ENCODE measurements at places on chromosomes 1 and 21.
A peak's percentile ranks its signal among the peaks of the same experiment; 100 is the strongest.

- DNase-seq = no peak
Measured at GRCh38 chr1:119687434-119688079, 24.2 kb upstream of the PHGDH start.

GRCh38 chr1:203052601-203053000 lies 26.3 kb downstream of the PPFIA4 start:
- no peak for DNase-seq

DNA sequence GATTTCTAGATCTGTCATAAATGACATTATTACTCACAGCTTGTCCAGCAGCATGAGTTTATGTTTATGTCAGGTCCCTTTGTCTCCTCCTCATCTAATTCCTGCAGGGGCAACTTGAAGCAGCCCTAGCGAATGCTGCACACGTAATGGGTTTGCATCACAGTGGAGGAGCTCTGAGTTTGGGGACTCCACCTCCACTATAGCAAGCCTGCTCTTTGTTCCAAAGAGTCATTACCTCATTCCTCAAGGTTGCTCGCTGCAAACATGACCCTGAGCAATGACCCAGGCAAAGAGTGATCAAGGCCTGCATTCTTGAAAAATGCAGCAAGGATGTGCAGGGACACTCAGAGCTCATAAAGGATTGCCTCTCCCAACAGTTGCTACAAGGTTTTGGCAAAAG lies 261.9 kb downstream of the HHIPL2 start:
- no peak for DNase-seq

- no peak for DNase-seq
Measured at GRCh38 chr1:235759336-235759735, 107.4 kb downstream of the LYST start.

DNA sequence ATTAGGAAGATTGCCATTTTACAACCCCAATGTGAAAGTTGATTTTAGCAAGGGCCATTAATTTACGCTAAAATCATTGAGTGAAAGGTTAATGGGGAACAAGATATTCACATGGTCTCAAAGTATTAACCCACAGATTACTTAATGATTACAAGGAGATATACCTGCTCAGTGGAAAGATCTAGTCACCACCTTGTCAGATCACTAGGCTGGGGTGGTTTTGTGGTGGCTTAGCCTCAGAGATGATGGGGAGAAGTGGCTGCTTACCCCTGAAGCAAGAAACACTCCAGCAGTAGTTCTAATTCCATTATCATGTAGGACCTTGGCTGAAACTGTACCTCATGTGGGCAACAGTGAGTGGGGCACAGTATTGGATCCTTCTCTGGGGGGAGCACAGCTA lies 20.1 kb upstream of the TRIM33 start:
- no peak for DNase-seq

GRCh38 chr1:200376528-200376927 lies 33.3 kb downstream of the ZNF281 start:
- DNase-seq = peak; percentile 96

DNA sequence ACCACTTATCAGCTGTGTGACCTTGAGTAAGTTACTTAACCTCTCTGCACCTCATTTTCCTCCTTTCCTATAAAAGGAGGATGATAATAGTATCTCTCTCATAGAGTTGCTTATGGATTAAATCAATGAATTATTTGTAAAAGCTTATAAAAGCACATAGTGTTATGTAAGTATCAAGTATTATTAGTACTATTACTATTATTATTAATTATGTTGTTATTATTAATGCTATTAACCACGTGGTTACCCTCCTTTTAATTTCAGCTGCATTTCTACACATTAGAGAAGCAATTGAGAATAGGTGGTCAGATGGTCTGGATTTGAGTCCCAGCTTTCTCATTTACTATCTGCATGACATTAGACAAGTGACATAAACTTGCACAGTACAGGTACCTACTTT lies 58.1 kb upstream of the WNT4 start:
- DNase-seq = no peak

- peak; percentile 39 for DNase-seq
Measured at GRCh38 chr1:230867903-230868735, at the start of gene C1orf198. Gene C1orf198 (minus strand): TSS chr1:230868521. CDS start chr1:230868512, 9 bp downstream.

DNA sequence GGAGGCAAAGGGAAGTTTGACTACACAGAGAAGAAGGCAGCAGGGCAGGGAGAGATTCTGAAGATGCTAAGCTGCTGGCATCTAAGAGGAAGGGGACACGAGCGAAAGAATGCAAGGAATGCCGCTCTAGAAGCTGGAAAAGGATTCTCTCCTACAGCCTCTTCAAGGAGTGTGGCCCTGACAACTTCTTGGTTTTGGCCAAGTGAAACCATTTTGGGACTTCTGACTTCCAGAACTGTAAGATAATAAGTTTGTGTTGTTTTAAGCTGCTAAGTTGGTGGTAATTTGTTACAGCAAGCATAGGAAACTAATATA lies 28.5 kb downstream of the MGST3 start:
- DNase-seq = no peak

DNA sequence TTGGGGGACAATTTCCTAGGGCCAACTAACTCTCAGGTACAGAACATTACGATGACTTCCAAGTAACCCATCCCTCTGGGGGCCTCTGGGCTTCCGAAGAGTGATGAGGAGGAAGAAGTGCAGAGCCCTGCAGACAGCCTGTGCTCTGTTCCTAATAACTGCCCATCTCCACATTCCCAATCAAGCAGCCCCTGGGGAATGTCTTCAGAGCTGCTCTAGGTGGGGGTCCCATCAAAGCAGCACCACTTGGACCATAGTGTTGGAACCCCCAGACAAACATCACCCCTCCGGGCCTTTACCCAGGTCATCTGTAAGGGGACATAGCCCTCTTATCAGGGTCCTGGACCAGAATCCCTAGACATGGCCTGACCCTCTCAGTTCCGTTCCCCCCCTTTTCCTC lies 357.3 kb downstream of the NPHP4 start:
- no peak for DNase-seq

DNA sequence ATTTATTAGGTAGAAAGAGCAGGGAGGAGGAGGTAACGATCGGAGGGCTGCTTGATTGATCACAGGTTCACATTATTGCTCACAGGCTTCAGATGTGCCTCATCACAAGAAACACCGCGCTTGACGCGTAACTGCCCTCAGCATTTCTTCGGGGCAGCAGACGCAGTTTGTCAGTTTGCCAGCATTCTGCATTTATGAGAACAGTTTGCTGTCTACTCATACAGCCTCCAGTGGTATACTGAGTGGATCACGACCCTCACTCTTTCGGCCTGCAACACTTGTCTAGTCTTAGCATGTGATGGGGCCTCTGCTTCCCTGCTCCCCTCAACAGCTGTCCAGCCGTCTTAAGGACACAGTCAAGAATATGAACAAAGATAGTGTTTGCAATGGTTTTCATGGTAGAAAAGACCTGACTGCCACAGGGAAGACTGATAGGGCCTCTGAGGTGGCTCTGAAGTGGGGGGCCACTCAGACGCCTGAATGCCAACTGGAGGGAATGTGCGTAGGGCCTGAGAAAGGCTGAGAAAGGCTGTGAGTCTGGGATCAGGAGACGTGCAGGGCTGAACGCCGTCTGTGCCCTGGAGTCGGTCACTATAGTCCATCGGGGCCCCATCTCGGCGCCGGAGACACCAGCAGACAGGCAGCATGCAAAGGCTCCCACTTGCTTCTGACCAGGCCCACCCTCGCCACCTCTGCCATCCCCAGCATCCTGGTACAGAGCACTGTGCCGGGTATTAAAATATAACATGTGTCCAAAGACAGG lies 45.0 kb downstream of the UBE2G2 start:
- DNase-seq = peak; percentile 29

DNA sequence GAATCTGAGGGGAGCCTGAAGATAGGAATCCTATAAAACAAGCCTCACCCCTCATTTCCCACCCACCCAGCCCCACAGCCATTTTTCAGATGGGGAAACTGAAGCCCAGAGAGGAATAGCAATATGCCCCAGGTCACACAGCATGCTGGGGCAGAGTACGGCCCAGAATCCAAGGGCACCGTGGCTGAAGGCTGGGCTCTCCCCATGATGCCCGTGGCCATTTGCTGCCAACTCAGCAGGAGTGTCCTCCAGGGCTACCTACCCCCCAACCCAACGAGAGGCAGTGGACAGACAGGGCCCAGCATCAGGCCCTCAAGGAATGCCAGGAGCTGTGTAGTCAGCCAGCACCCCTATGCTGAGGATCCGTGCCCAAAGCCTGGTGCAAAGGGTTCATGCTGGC lies 8.5 kb downstream of the COL16A1 start:
- no peak for DNase-seq

DNA sequence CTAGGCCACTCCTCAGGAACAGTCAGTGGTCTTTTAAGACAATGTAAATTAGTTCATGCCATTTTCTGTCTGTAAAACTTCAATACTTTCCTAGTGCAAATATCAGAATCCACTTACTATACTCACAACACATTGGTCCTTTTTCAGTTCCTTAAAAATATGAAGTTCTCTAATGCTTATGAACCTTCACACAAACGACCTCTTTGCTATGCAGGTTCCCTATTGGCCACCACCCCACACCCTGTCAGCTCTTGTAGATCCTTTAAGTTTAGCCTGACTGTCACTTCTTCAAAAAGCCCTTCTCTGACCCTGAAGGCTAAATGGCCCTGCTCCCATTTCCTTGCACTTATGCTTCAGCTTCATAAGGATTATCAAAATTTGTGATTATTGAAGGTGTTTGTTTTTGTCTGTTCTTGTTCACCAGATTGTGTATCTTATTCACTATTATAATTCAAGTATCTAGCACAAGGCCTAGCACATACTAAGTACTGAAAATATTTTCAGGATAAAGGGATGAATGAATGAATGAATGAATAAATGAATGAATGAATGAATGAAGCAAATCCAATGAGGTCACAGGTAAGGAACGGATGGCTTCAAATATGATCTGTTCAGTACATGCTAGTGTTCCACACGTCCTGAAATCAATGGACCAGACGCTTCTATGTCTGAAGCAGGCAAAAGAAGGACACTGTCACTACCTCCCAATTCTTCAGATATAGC lies 373.9 kb downstream of the VAV3 start:
- no peak for DNase-seq

- no peak for DNase-seq
Measured at GRCh38 chr1:58648842-58649241, 51.0 kb downstream of the MYSM1 start.

- DNase-seq = no peak
Measured at GRCh38 chr1:233655301-233655740, 41.4 kb downstream of the KCNK1 start.

- DNase-seq = no peak
Measured at GRCh38 chr1:83828456-83828855, 170.5 kb downstream of the TTLL7 start.

- no peak for DNase-seq
Measured at GRCh38 chr1:36900128-36900527, 134.2 kb downstream of the GRIK3 start.

DNA sequence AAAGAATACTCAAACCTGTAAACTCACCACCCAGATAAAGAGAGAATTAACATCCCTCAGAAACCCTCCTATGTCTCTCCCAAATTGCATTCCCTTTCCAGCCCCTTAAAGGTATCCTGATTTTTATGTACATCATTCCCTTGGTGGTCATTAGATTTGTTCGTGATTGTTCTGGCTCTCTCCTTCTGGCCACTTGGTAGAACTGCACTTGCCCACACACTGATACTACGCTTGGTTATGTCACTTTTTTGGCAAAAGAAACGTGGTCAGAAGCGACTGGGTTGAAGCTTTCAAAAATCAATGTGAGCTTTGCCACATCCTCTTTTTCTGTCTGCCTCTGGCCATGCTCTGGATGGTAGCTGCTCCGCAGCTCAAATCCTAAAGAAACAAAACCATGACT lies 76.3 kb downstream of the KRTAP19-8 start:
- DNase-seq = no peak

GRCh38 chr21:41431788-41432548 lies 5.9 kb downstream of the MX1 start:
- DNase-seq = no peak

DNA sequence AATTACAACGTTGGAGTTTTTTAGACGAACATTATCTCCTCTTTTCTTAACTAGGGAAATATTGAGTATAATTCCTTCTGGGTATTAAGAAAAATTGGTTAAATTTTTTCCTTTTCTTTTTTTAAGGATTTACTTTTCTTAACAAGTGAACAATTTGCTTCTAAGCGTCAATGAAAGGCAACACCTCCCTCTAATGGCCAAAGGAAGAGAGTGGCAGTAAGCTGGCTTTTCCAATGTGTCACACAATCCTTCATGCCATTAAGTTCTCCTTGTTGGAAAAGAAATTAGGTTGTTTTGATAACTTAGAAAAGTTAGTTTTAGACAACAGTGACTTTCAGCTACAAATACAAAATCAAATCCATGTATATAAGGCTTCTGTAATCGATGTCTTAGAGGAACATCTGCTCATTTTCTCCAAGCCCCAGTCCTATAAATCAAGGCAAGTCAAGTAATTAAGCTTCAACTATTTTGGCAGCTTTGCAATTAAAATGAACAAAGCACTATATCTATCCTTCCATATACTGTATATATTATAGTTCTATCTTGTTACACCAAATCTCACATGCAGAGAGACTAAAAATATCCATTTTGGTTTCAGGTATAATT lies 62.8 kb downstream of the EDEM3 start:
- peak; percentile 57 for DNase-seq

- no peak for DNase-seq
Measured at GRCh38 chr1:231557411-231557810, 28.9 kb downstream of the TSNAX start.

GRCh38 chr1:49351768-49352167 lies 575.1 kb upstream of the BEND5 start:
- DNase-seq = no peak

DNA sequence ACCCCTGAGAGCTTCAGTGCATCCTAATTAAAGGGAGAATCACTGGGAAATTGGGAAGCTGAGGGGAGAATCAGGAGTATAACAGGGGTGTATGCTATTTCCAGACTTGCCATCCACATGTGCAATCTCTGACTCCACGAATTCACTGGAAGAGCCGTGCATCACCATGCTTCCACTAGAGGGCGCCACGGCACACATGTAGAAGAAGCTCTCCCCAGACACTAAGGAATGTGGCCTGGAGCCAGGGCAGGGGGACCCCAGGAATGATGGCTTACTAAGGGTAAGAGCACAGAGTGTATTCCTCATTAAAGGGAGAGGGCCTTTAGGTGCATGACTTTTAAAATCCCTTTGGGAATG lies 81.5 kb downstream of the ABCA4 start:
- DNase-seq = peak; percentile 67

DNA sequence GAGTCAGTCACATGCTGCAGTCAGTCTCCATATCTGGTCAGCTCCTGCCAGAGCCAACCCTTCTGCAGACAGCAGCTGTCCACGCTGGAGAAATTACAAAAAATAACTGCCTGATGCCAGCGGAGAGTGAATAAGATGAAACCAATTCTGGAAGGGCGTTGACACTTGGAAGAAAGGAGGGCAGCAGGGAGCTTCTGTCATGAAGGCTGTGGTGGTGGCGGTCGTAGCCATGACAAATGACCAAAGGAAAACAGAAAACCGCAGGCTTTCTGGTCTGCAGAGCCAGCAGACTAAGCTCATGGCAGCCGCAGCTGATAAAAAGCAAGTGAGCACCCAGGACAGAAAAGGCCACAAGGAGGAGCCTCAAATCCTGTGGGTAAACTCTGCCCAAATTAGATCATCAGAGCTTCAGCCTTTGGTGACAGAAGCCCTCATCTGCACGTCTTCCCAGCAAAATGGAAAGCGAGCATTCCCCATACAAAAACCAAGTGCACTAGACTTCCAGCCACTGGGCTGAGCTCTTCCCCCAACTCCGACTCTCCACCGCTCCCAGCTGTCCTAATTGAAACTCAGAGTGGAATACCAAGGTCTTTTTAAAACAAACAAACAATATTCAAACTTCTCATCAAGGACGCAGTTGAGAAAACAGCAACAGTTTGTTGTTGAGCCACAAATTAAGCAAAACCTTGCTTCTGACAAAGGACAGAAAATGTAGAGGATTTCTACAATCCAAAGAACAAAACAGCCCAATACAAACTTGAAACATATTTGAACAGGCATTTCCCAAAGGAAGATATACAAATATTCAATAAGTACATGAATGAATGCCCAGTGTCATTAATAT lies 28.7 kb downstream of the RSPH1 start:
- DNase-seq = peak; percentile 85
